ENCODE measurements at places on chromosomes 12 and 14. TPM values are rescaled to one million over a fixed set of nuclear protein-coding genes. Genes with fewer than 3 reads are reported as not detected.

DNA sequence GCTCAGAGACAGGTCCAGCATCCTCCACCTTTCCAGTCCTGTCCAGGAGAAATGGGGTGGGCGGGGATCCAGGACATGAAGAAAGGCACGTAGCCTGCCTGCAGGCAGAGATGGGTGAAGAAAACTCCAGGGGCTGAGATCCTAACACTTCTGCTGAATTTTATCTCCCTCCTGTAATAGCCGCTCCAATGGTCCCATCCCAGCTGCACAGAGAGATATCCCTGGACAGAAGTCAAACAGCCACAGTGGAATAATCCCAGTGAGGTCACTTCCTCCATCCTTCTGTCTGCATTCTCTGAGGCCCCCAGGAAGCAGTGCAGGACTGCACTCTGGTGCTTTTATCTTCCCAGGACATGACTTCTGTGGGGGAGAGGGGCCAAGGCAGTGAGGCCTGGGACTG is 26.3 kb downstream of the KRT18 start:
- no peak for DNase-seq

DNA sequence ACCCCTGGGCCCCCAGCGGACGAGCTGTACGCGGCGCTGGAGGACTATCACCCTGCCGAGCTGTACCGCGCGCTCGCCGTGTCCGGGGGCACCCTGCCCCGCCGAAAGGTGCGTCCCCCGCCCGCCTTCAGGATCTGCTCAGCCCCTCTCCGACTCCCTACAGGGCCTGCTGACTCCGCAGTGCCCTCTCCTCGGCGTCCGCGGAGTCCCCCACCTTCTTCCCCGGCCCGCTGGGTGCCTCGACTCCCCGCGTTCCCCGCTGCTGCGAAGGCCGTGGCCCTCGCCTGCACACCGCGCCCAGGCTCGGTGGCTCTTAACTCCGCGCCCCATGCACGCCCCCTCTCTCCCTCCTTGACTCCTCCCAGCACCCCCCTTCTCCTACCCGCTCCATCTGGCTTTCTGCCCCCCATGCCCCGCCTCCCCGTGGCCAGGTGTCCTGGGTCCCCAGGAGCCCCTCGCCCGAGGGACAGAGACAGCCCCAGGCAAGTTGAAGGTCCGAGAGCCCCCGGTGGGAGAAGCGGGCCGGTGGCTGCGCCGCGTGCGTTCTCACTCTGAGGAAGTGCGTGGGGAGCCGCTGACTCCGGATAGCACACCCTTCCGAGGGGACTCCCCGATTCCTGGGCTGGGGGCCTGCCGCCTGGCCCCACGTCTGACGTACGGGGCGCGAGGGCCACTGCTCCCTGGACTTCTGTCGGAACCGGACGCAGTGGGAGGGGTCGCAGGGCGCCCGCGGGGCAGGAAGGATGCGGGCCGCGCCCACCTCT is 594 bp downstream of the TAMALIN start:
- DNase-seq, result no peak

DNA sequence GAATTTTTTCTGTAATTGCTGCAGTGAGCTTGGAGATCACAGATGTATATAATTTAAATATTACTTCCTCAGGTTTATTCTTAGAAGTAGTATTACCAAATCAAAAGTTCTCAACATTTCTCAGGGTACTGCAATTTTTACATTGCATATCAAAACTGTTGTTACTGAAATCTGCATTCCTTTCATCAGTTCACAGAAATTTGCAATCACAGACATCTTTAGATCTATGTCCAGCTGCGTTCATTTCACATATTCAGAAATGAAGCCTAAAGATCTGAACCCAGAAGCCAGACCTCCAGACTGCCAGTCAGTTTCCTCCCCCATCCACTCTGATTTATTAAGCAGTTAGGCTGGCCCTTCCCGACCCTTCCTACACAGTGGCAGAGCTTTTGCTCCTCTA is 18.2 kb upstream of the IFT81 start:
- DNase-seq, result no peak

- DNase-seq, result peak; percentile 36
These were observed 2.9 kb downstream of the TMEM229B start for GRCh38 chr14:67485501-67486095.

DNA sequence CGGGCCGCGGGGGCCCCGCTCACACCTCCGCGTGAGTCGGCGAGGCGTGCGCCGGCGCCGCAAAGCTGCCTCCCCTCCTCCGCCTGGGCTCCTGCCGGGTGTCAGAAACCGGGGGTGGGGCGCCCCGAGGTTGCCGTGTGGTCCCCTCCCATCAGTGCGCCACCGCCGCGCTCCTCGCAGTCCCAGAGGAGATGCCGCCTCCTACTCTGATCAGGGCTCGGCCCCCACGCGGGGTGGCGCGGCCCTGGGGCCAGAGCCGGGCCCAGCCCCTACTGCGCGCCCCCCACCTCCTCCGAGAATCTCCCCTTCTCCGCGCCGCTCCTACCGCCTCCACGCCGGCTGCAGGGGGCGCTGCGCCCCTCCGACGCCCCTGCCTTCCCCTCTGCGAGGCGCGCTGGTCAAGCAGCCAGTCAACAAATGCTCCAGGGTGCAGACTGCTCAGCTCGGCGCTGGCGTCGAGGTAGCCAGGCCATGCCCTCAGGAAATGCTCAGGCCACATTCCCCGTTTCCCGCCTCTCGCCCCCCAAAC is 467 bp upstream of the JAG2 start:
- peak; percentile 40 for DNase-seq

GRCh38 chr12:62808166-62808879 is 126.6 kb downstream of the PPM1H start:
- no peak for DNase-seq

GRCh38 chr14:50013198-50013918 is 103.0 kb downstream of the VCPKMT start:
- DNase-seq, result peak; percentile 28

The RNASE7 gene
- not detected for polyA plus RNA-seq

DNA sequence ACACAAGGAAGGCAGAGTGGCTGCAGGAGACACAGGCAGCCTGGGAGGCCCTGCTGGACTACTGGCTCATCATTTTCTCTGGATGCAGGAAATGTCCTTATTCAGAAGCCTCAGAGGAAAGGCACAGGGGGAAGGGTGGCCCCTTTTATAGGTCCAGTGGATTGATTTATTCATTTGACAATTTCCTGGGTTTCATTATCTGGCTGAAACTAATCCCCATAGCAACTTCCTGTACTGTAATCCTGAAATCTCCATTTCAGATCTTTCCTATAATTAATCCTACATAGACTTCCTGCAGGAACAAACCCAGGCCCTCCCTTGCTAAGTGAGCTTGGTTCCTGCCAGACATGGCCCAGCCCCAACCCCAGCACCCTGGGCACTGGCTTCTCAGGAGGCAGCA is 23.0 kb downstream of the KRT76 start:
- DNase-seq, result no peak

- DNase-seq, result no peak
These were observed 593.0 kb downstream of the VRK1 start for GRCh38 chr14:97390096-97390724.

- DNase-seq, result no peak
These were observed 77.9 kb downstream of the PTGER2 start for GRCh38 chr14:52391881-52392615.

The GPR162 gene
- 6.2 TPM for polyA plus RNA-seq

The IL31 gene
- not detected for polyA plus RNA-seq

Measured in hepatocyte (in vitro differentiated cells).